ENCODE measurements at places on chromosomes 1 and 21.
A peak's percentile ranks its signal among the peaks of the same experiment; 100 is the strongest.

- DNase-seq: peak; percentile 48
Observed at GRCh38 chr21:29195981-29196669, 65.7 kb downstream of the MAP3K7CL start.

GRCh38 chr1:52249831-52250230 is 107.9 kb downstream of the ZFYVE9 start:
- no peak for DNase-seq

GRCh38 chr1:232766904-232767303 is 38.3 kb upstream of the MAP10 start:
- DNase-seq: no peak

DNA sequence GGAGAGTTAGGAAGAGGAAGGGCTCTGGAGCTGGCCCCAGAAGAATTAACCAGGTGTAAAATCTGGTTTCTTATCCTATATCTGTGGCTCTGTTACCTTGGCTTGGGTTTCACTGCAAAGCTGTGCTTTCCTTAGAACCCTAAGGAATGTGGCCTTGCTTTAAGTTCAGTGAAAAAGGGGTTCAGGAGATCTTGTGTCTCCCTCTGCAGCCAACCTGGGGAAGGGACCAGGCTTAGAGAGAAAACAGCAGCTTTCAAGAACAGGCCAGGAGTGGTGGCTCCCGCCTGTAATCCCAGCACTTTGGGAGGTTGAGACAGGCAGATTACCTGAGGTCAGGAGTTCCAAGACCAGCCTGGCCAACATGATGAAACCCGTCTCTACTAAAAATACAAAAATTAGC is 16.1 kb upstream of the MYCL start:
- DNase-seq: no peak

DNA sequence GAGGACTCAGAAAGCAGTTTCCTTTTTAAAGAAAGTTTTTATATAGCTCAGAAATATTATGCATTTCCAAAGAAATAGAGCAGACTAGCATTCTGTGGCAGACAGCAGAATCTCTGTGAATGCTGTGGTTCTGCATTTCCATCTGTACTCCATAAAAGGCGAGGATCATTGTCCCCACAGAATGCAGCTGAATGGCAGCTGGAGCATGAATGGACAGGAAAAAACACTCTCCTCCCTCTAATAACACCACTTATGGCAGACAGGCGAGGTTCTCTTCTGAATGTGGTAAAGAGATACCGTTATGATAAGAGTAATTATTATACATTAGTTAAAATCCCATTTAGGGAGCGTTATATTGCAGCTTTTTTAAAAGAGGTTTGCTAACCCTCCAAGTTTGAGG is 81.4 kb upstream of the WLS start:
- no peak for DNase-seq

DNA sequence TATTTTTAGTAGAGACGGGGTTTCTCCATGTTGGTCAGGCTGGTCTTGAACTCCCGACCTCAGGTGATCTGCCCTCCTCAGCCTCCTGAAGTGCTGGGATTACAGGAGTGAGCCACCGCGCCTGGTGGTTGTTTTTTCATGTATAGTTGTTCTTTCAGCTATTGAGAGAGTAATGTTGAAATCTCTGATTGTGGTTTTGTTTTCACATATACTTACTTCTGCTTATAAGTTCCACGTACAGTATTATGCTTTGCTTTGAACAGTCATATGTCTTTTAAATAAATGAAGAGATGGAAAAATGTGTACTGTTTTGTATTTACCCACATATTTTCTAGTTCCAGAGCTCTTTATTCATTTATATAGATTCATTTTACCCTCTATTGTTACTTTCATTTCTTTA is 44.5 kb downstream of the MARK1 start:
- DNase-seq: no peak

DNA sequence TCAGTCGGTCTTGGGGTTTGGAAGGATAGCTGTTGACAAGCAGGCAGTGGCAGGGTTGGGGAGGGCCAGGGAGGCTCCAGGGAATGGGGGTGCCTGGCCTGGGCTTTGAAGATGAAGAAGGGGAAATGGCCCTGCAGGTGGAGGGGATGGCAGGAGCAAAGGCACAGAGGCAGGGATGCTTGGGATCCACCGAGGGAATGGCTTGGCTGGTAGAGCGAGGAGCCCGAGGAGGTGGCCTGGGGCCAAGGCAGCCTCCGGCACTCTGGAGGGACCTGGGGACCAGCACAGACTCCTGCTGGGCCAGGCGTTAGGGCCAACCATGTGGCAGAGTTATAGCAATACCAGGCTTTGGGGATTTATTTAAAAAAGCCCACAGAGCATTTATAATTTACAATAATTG is 62.9 kb upstream of the EDN2 start:
- no peak for DNase-seq

DNA sequence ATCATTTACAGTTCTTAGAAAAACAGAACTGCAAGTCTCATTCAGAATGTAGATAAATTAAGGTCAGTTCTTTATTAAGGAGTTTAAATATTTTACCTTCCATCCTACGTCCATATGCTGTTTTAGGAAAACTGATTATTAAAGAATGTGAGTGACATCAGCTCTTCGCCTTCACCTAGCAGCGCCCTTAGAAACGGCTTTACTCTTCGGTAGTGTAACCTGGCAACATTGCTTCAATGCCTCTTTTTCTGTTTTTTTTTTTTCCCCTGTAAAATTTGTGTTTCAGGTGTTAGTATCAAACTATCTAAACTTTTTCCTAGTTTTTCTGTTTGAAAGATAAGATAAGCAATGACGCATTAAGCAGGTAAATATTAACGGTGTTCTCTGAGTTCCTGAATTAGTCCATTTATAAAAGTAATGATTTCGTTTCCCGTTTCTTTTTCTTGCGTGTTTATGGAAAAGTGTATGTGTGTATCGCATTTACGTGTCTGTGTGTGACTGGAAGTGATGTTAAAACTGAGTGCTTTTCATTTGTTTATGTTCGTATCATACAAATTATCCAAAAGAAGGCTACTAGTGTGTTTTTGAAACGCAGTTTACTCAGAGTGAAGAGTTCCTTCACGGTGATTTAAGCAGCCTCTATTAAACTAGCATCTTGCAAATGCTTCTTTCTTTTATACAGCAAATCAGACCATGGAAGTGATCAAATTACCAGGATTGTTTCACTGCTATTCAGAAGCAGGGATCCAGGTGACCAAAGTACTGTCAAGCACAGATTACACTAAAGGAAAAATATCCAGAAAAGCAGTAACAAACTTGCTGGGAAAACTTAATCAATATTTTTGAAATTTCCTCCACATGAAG is 139.0 kb downstream of the SDCCAG8 start:
- no peak for DNase-seq

DNA sequence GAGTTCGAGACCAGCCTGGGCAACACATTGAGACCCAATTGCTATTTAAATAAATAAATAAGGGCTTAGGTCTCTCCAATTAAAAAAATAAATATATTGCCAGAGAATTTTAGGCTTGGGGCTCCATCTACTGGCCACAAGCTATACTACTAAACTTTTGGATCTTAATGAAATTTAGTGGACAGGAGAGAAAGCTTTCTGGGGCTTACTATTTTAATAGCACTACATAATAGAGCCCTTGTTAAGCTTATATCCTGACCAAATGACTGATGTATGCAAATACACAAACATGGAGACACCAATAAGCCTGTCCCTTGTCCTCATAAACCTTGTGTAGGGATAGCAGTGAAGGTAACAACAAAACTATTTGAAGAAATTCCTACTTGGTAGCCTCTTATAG is 18.4 kb downstream of the CCT3 start:
- no peak for DNase-seq

DNA sequence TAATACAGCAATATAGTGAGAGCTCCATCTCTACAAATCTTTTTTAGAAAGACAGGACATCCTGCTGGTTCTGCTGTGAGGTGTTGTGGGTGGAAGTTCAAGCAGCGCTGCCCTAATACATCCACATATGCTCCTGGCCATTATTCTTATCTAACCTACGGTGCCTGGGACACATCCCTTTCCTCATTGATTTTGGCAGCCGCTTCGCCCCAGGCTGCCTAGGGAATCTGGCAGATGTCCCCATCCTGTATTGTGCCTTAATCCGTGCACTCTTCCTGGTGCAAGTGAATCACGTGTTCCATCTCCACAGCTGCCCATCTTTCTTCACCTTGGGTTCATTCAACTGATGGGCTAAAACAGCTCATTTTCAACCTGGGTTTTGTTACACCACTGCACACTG is 3.1 kb upstream of the UBE2G2 start:
- DNase-seq: no peak

DNA sequence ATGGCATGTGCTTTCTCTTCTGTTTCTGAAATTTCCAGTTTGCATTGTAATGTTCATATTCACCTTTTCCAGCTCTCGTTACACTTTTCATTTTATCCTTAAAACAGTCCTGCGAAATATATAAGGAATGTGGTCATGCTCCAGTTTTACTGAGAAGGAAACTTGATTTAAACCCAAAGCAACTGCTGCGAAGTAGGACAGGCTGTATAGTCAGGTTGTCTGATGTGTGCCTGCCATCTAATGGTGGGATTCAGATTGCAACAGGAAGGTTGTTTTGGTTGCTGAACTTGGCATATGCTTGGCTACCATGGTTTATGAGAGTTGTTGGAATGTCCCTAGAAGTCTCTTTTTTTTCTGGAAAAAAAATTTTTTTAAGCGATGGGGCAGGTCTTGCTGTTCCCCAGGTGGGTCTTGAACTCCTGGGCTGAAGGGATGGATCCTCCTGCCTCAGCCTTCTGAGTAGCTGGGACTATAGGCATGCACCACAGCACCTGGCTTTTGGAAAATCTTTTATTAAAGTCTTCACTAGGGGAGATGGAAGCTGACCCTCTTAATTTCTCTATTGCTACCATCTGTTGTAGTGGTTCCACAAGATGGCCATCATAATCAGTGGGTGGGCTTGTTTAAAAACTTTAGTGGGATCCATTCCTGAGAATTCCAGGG is 86.9 kb downstream of the UCK2 start:
- DNase-seq: peak; percentile 85

GRCh38 chr21:27423038-27423437 is 456.1 kb upstream of the ADAMTS5 start:
- peak; percentile 51 for DNase-seq

DNA sequence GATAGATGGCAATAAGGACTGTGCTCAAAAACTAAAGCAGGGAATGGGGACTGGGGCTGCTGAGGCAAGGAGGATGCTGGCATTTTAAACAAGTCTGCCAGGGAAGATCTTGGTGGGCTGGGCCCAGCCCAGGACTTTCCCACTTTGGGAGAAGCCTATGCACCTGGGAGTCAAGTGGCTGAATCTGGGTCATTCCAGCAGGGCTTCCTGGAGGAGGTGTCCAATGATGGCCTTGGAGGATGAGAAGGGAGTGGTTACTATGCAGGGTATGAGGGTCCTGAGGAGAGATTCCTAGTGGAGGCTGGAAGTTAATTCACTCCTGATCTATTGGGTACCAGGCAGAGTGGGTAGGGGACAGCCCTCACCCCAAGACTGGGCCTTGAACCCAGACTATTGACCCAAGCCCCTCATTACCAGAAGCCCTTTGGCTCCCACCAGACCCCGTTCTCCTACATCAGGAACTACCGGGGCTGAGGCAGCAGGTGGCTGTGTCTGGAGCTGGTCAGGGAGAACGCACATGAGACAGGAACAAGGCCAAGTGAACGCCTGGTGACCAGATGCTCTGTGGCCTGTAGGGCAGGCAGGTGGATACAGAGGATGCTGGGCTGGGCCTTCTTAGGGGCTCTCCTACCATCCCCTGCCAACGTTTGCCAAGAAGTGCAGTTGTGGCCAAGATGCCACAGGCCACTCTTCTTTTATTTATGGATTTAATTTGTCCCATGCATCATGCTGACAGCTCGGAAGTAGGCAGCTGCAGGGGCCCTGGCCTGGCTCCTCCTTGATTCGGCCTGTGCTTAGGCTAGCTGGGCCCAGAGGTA is 18.3 kb upstream of the LRP8 start:
- DNase-seq: no peak

- no peak for DNase-seq
Observed at GRCh38 chr1:171663854-171664575, 11.5 kb upstream of the MYOC start.

- DNase-seq: no peak
Observed at GRCh38 chr1:171904778-171905450, 63.6 kb downstream of the DNM3 start.

DNA sequence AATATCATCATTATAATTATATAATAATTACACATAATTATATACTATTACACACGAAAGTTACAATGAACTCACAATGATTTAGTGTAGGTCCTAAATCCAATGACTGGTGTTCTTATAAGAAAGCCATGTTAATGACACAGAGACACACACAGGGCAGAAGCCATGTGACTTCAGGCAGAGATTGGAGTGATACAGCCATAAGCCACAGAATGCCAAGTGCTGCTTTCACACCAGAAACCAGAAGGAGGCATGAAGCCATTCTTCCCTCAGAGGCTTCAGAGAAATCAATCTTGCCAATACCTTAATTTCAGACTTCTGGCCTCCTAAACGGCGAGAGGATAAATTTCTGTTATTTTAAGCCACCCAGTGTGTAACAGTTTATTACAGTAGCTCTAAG is 147.4 kb upstream of the KRTAP19-8 start:
- DNase-seq: no peak

- DNase-seq: no peak
Observed at GRCh38 chr1:33159577-33159976, 22.3 kb downstream of the TRIM62 start.

DNA sequence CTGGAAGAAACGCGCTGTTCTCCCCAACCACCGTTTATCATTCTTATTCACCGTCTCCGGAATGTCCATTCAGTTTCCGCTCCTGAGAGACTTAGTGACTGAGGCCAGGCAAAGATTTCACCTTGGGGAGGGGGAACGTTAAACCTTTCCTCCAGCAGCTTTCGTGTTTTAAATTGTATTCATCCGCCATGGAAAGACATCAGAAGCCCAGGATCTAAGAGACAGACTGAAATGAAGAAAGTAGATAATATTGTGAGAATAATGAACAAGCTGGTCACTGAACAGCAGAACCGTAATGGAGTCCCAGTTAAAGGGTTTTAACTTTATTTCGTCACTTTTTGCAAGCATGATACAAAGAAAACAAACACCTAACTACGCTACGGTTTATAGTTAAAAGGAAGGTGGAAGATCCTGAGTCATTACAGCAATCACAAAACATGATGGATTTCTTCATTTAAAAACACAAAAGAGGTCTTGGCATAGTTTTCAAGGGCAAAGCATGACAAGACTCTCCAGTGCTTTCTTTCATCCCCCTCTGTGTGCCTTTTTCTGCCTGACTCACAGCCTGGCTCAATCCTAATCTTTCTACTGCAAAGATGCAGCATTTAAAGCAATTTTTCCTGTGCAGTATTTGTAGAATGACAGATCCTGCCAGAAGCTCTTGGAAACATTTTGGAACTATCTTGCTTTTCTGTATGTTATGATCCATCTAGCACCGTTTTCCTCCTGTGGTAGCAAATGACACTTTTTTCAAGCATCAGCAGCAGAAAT is 722 bp upstream of the SLC19A2 start:
- peak; percentile 22 for DNase-seq

GRCh38 chr1:2449636-2450454 is 26.2 kb upstream of the PLCH2 start:
- DNase-seq: no peak

- DNase-seq: no peak
Observed at GRCh38 chr1:181656491-181656890, 173.2 kb downstream of the CACNA1E start.

GRCh38 chr1:211538287-211538686 is 40.7 kb downstream of the SLC30A1 start:
- DNase-seq: no peak
